Midbrain (tissue), 1 donor: ENCODE measurements at places on chromosomes 13 and 19.
A peak's percentile ranks its signal among the peaks of the same experiment; 100 is the strongest.

GRCh38 chr13:49098771-49099512 lies 121.2 kb upstream of the MLNR start:
- peak; percentile 49 for DNase-seq

GRCh38 chr19:14402332-14403144 lies 16.6 kb downstream of the DDX39A start:
- DNase-seq = no peak

DNA sequence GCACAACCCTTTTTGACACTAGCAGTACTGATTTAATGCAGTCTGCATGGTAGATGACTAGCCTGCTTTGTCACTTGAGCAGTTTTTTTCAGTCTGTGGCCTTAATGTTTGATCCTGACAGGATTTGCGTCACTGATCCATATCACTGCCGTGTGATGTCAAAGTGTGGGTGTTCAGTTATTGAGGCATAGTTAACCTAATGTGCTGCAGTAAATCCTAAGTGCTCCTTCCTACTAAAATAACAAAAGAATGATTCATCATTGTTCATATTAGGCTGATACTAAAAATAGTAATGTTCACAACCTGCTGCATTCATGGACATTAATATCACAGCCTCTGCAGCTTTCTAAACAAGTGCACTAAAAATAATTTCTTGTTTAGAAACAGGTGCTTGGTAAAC lies 121.9 kb upstream of the MLNR start:
- no peak for DNase-seq

DNA sequence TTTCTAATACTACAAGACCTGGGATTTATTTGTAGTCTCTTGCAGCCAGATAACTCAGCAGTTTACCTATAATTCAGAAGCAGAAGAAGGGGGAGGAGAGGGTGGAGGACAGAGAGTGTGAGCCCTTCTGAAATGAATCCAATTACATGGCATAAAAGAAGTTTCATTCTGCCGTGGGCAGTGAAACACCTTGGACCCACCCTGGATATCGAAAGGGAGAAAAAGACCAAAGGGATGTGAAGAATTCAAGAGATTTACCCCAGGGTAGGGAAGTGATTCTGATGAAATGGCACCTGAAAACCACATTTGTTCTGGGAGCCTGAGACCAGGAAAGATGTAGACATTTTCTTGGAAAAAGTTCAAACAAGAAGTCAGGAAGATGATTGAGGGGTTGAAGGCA lies 140.9 kb downstream of the NDFIP2 start:
- DNase-seq = no peak

DNA sequence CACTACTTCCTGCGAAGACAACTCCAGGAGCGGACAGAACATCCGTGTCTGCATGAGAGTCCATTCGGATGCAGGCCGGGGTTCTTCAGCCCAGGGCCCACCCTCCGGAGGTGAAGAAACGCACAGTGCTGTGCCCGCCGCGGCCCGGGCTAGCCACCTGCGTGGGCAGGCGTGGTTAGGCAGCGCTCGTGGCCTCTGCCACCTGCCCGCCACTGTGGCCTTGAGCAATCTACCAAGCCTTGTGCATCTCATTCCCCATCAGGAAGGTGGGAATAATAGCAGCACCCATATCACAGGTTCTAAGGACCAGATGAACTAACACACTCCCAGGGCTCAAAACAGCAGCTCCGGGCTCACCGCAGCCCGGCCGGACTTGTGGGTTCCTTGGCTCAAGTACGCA lies 26.7 kb upstream of the PABPC3 start:
- no peak for DNase-seq

DNA sequence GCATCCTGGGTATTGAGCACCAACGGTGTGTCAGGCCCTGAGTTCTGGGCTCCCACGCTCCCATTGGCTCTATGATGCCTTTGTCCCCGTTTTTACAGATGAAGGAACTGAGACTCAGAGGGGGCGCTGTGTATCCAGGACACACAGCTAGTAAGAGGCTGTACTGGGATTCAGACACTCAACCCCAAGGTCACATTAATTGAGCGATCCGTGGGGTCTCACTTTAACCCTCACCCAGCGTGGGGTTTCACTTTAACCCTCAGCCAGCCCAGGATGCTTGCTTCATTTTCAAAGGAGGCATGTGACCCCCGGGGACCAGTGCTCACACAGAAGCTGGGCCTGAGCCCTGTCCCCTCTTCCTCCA lies 42.6 kb downstream of the CYP4F22 start:
- no peak for DNase-seq

GRCh38 chr13:28494778-28495537 lies at the start of gene FLT1:
Gene FLT1, minus strand, starts transcription at chr13:28495128. Its CDS starts 285 bp downstream, at chr13:28494843.
- DNase-seq = no peak

- no peak for DNase-seq
Measured at GRCh38 chr13:94704377-94705080, 7.8 kb downstream of the SOX21 start.
